ENCODE measurements at places on chromosomes 5 and 9.

GRCh38 chr9:135098400-135099105, 11.1 kb downstream of the OLFM1 start:
- no peak for DNase-seq

- DNase-seq, result no peak
These were observed 210.0 kb downstream of the MPDZ start for GRCh38 chr9:13069498-13069897.

DNA sequence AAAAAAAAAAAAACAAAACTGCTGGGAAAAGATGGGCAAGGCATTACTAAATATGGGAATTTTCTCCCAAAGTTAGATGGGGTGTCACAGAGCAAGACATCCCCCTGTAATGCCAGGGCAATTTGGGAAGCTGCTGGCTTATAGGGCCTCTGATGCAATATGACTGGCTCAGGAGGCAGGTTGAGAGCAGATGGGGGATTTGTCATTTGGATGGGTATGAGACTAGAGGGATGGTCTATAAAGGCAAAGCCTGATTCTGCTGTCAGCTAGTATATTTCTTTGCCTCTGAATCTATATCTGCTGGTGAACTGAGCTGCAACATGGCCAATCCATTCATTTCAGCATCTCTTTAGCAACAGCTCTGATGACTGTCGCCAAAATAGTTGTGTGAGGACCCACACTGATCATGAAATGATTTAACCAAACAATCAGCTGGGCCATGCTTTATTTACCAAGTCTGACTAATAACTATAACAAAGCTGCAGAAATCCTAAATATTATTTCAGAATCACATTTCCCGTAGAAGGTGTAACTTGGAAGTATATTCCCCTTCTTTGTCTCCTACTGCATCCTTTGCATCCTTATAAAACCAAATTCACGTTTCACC, 455.1 kb upstream of the ZNF608 start:
- DNase-seq, result no peak

DNA sequence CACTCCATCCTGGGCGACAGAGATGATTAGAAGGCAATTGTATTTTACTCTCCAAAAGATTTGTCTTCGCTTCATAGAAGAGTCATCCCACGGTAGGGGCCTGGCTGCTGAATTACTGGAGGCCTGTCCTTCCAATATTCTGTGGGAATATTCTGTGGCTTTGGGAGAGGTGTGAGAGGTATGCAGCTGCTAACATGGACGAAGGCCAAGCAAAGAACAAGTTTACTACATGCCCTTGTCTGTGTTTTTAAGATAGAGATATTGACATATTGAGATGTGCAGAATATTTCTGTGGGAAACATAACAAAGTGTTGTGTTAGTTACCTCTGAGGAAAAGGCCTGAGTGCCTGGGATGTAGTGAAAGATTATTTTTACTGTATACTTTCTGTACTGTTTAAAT, 71.8 kb upstream of the SMIM15 start:
- no peak for DNase-seq

- no peak for DNase-seq
These were observed 75.0 kb downstream of the TTC39B start for GRCh38 chr9:15231788-15232635.

DNA sequence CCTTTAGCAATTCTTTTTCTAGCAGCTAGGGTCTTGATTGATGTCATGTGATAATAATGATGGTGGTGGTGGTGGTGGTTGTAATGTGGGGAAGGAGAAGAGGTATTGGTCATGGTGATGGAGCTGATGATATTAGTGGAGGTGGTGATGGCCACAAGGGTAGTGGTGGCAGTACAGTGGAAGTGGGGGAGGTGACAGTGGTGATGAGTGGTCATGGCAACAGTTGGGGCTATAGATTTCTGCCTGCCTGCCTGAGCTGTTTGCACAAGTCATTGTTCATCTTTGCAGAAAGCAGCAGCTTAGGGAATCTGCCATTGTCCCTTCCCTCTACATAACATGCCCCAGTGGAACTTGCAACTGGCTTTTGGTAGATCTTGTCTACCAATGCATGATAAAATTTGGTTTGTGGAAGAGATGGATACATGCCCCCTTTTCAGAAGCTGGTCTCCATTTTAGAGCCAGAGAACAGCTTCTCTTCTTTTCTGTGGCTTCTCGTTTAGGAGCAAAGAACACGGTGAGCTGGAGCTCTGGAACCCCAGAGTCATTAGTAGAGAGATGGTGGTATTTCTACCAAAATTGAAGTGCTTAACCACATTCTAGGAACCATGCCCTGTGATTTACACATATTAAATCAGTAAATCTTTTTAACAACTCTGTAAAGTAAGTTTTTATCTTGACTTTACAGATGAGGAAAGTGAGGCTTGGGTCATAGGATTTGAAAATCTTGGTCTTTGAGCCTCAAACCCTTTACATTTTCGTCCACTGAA, 100.3 kb downstream of the AOPEP start:
- DNase-seq, result no peak

GRCh38 chr5:172683645-172684471, 42.8 kb downstream of the NEURL1B start:
- no peak for DNase-seq

GRCh38 chr9:132026932-132027585, 52.6 kb downstream of the MED27 start:
- DNase-seq, result no peak

DNA sequence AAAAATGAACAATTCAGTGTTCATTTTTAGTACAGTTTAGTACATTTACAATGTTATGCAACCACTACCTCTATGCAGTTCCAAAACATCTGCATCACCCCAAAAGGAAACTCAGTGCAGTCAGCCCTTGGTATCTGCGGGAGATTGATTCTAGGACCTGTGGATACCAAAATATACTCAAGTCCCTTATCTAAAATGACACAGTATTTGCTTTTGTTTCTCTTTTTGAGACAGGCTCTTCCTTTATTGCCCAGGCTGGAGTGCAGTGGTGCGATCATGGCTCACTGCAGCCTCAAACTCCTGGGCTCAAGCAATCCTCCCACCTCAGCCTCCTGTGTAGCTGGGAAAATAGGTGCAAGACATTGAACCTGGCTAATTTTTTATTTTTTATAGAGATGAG, 114.0 kb downstream of the PIP5K1B start:
- DNase-seq, result no peak

- no peak for DNase-seq
These were observed 5.1 kb downstream of the CNOT8 start for GRCh38 chr5:154863291-154864080.

GRCh38 chr9:80881940-80882339, 807.4 kb downstream of the TLE1 start:
- no peak for DNase-seq

- no peak for DNase-seq
These were observed 815 bp downstream of the ANXA6 start for GRCh38 chr5:151156507-151157420.

- no peak for DNase-seq
These were observed 372.0 kb downstream of the CDH9 start for GRCh38 chr5:26666371-26666770.

- no peak for DNase-seq
These were observed 136.9 kb downstream of the RFK start for GRCh38 chr9:76257311-76257710.

DNA sequence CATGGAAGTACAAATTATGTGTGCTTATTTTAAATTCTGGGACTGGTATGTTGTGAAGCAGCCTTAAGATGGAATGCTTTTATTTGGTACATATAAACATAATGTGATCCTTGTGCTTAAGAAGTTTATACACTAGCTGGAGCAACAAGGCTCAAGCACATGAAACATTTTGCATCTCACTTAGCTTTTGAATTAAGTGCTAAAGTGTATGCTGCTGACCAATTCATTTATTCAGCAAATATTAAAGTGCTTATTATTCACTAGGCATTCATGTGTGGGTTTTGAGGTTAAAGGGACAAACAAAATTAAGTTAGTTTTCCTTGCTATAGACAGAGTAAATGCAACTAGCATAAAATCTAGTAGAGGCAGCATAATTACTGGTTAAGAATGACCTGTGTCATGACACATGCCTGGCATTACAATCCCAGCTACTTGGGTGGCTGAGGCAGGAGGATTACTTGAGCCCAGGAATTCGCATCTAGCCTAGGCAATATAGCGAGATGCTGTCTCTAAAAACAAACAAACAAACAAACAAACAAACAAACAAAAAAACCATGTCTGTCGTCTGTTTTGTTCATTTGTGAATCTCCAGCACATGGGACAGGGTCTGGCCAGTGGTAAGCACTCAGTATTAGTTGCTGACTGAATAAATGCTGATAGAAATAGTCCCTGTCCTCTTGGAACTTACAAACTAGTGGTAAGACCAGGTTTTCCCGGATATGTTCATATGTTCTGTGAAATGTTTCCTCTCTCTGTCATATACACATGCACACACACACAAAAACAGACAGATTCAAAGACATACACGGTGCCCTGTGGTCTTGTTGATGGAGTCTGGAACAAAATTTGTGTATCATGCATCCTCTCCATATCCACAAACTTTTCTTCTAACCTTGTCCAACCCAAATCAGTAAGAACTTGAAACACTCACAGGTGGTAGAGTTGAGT, 41.9 kb upstream of the TNFAIP8 start:
- no peak for DNase-seq

- no peak for DNase-seq
These were observed at the start of gene ARAP3 for GRCh38 chr5:141681695-141682641. TSS of gene ARAP3 (minus strand) at chr5:141682230. CDS start at chr5:141680486, 1,744 bp downstream.

GRCh38 chr5:24624872-24625271, 19.9 kb downstream of the CDH10 start:
- DNase-seq, result no peak

GRCh38 chr5:6829150-6829784, 116.0 kb downstream of the TENT4A start:
- no peak for DNase-seq

- no peak for DNase-seq
These were observed 593.5 kb downstream of the CETN3 start for GRCh38 chr5:89816038-89816437.

DNA sequence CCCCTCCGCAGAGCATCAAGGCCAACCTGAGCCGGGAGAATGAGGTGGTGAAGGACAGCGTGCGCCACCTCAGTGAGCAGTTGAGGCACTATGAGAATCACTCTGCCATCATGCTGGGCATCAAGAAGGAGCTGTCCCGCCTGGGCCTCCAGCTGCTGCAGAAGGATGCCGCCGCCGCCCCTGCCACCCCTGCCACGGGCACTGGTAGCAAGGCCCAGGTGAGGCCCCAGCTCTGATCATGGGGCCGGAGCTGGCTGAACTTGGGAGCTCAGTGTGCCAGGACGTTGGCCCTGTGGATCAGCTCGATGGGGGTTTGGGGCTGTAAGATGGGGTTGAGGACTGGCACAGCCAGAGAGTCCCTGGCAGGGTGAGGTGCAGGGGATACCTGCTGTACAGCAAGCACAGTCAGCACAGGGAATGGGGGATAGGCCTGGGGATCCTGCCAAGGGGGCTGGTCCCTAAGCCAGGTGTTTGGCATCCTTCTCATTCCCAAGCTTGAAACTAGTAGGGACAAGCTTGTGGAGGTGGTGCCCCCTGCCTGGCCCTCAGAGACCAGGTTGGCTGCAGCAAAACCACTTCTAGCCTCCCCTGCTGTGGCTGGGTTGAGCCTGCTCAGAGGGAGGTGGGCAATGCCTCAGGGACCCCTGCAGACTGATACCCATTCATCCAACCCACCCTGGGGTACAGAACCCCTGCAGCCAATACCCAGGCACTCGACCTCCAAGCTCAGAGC, 22.5 kb downstream of the OLFML2A start:
- DNase-seq, result no peak

GRCh38 chr5:2453781-2454180, 297.7 kb downstream of the IRX2 start:
- no peak for DNase-seq

DNA sequence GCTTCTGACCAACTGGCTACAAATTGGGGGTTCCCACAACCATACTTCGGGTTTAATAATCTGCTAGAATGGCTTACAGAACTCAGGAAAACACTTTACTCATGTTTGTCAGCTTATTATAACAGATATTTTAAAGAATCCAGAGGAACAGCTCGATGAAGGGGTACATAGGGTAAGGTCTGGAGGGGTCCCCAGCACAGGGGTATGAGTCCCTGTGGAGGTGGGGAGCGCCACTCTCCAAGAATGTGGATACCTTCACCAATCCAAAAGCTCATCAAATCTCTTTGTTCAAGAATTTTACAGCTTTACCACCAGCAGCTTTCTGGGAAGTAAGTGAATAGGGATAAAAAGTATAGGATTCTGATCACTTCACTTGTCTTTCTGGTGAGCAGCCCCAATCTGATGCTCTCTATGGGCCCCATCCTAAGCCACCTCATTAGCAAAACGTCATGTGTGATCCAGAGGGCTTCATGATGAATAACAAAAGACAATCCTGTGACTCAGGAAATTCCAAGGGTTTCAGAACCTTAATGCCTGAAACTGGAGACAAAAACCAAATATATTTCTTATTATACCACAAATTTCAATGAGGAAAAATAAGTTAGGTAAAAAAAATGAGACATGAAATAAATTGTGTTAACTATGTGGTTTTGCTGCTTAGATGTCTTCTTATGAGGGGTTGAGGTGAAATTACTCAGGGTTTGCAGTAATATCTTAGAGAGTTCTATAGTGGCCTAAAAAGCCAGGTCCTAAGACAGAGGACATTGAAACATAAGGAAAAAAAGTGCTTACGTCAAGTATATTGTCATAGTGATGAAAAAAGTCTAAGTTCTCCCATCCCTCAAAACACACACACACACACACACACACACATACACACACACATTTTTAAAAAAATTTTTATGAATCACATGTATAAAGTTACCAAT, 290.5 kb downstream of the ANXA1 start:
- DNase-seq, result no peak

DNA sequence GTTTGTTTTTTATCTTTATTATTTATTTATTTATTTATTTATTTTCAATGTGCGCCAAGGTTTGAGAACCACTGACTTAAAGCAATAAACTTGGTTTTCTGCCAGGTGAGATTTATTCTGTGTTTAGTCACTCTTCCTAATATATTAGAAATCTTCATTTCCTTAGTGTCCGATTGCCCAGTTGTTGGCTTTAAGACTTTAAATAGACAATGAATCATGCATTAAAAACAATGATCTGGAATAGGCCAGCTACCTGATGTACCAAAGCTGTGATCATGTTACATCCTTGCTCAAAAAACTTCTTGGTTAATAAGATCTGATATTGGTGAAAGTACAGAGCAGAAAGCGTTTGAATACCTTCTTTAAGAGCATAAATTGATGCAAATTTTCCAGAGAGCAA, 52.1 kb upstream of the ERBIN start:
- no peak for DNase-seq

GRCh38 chr5:150488519-150489359, 19.2 kb upstream of the NDST1 start:
- no peak for DNase-seq

- no peak for DNase-seq
These were observed 7.7 kb upstream of the HAVCR2 start for GRCh38 chr5:157116483-157116954.

DNA sequence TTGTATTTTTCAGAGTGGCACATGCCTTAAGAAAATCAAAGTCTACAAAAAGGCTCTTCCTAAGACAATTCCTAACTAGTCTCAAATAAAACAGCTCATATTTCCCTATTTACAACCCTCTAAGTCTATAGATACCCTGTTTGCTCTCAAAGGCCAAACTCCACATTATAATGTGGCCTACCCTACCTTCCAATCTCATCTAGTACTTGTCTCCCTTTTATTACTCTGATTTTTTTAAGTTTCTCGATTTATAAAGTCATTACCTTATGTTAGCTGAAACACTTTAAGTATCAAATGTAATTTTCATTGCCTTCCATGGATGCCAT, 19.4 kb downstream of the KIAA1191 start:
- no peak for DNase-seq

GRCh38 chr9:108569624-108570023, 286.2 kb downstream of the ACTL7B start:
- DNase-seq, result no peak
